ENCODE measurements at places on chromosomes 2 and 18. TPM values are rescaled to one million over a fixed set of nuclear protein-coding genes. Genes with fewer than 3 reads are reported as not detected.

DNA sequence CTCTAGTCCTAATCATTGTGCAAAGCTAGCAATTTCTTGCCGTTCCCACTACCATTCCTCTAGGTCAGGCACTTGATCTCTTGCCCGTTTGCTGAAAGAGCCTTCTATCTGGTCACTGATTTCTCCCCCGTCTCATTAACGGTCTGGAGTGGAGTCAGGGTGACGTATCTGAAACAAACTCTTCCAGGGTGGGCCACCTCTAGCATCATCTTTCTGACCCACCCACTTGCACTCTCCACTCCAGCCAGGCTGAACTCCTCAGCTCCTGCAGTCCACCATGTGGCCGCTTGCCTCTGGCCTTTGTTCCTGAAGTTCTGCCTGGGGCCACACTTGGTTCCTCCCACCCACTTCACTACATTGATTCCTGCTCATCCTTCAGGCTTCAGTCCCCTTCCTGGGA is 13.3 kb downstream of the BCL2 start:
- no peak for DNase-seq

DNA sequence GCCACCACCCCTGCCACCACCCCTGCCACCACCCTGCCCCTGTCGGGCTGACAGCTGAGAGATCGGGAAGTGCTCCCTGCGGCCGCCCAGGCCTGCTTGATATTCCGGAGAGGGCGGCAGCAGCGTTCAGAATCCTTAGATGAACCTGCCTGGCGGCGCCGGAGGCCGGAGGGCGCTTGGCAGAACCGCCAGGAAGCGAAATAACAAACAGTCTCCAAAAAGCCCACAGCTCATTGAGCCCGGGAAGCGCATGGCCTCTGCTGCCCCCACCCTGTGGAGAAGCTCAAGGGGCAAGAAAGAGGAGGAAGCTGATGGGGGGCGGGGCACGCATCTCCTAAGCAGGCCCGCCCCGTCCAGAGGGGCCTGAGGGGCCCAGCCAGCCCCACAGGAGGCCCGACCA is 92.2 kb upstream of the MBOAT2 start:
- DNase-seq, result peak; percentile 67

- no peak for DNase-seq
Measured at GRCh38 chr2:62425684-62426083, 80.3 kb downstream of the TMEM17 start.

DNA sequence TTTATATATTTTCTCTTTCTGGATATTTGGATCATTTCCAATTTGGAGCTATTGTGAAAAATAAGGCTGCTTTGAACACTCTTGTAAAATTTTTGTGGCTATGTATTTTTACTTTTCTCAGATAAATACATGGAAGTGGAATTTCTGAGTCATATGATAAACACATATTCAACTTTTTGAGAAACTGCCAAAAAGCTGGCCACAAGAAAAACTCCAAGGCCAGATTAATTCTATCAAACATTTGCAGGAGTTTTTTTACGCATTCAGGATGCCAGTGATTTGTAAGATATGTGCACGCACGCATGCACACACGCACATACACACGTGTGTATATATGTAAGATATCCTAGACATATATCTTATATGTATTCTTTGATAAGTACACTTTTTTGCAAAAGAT is 477.5 kb upstream of the SPHKAP start:
- no peak for DNase-seq

- DNase-seq, result no peak
Measured at GRCh38 chr2:130834091-130834930, 2.4 kb upstream of the ARHGEF4 start.

GRCh38 chr2:21633466-21633865 is 509.7 kb downstream of the TDRD15 start:
- DNase-seq, result no peak

DNA sequence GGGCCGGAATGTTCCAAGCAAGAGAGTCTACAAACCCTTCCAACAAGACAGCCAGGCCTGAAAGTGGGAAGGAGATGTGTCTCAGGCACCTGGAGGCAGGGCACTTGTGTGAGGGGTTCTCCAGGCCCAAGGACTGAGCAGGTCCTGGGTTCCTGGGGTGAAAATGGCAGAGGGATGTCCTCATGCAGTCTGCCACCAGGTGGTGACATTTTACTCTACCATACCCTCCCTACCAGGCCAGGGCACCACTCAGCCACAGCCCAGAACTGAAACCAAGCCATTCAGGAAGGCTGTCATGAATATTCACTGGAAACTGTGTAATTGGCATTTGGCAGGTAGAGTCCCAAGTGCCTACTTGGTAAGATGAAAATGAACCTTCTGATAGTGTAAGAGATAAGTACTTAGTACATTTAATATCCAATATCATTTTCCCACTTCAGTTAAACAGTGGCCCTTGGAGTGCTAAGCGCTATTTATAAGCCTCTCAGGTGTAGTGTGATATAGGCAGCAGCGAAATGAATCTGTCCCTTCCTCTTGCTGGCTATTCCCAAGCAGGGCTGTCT is 185.1 kb downstream of the MYO5B start:
- peak; percentile 40 for DNase-seq

DNA sequence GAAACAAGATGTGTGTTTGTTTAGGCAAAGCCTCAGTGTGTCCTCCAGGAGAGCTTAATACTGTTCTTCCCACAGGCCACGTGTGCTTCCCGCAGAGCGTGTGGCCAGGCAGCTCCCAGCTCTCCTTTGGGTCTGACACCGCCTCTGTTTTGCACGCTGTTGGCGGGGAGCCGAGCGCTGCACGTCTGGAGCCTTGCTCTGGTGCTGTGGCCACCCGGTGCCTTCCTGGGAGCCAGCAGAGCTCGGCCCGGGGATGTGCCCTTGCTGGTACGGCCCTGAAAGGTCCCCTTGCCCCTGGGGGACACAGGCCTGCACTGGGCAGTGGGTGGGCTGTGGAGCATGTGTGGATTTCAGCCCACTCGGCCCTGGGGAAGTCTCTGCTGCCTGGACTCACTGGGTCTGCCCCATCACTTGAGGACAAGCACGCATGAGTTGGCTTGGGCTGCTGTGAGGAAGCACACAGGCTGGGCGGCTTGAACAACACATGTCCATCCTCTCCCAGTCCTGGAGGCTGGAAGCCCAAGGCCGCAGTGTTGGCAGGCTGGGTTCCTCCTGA is 160.7 kb upstream of the HDAC4 start:
- DNase-seq, result no peak

GRCh38 chr18:79447703-79448367 is 52.1 kb downstream of the NFATC1 start:
- DNase-seq, result no peak

DNA sequence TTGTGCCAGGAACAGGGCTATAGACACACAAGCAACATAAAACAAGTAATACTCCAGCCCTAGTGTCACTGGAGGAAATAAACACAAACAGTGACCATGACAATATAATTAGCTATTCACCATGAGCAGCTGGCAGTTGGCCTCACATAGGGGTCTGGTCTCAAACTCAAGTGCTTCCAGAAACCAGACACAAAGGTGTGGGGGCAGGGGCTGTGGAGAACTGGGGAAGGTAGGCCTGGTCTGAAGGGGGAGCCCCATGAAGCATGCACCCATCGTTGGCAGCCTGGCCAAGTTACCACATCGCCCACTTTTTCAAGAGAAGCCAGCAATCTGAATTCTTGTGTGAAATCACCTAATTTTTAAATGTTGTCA is 49.5 kb upstream of the SP3 start:
- peak; percentile 53 for DNase-seq

DNA sequence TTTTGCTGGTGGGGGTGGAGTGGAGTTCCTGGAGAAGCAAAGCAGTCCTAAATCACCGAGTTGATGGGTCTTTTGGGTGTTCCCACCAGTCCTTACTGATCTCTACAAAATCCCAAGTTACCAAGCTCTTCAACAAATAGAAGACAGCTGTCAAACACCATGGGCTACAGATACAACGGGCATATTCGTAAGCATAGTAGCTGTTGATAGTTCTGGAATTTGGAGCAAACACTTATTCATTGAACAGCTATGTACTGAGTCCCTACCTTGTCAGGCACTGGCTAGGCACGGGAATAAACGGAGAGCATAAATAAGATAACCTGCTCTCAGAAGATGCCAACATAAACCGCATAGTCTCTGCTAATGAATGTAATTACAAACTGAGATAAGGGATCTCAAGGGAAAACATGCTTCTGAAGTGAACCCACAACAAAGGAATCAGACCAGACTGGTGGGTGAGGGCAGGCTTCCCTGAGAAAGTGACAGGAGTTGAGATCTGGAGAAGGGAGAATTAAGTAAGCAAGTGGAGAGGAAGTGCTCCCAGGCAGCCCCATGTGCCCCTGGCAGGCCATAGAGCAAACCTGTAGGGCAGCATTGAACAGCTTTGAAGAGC is 947 bp upstream of the ANKRD44 start:
- DNase-seq, result no peak

- DNase-seq, result no peak
Measured at GRCh38 chr2:53253244-53253643, 514.4 kb upstream of the CHAC2 start.

GRCh38 chr18:24112874-24113615 is 25.8 kb upstream of the CABYR start:
- DNase-seq, result no peak

DNA sequence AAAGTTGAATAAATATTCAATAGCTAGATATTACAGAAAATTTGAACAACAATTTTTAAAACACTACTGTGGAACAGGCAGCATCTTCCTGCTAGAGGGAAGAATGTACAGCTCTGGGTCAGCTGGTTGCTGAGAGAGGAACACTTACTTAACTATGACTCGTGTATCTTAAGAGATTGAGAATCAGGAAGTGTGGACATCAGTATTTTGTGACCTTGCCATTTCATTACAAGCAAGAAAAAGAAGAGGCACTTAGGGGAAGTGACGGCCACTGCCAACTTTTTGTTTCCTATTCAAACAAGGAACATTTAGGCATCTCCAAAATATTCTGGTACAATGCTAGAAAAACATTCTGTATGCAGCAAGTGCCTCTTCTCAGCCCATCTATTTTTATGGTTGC is 45.9 kb downstream of the ITPRID2 start:
- DNase-seq, result no peak

DNA sequence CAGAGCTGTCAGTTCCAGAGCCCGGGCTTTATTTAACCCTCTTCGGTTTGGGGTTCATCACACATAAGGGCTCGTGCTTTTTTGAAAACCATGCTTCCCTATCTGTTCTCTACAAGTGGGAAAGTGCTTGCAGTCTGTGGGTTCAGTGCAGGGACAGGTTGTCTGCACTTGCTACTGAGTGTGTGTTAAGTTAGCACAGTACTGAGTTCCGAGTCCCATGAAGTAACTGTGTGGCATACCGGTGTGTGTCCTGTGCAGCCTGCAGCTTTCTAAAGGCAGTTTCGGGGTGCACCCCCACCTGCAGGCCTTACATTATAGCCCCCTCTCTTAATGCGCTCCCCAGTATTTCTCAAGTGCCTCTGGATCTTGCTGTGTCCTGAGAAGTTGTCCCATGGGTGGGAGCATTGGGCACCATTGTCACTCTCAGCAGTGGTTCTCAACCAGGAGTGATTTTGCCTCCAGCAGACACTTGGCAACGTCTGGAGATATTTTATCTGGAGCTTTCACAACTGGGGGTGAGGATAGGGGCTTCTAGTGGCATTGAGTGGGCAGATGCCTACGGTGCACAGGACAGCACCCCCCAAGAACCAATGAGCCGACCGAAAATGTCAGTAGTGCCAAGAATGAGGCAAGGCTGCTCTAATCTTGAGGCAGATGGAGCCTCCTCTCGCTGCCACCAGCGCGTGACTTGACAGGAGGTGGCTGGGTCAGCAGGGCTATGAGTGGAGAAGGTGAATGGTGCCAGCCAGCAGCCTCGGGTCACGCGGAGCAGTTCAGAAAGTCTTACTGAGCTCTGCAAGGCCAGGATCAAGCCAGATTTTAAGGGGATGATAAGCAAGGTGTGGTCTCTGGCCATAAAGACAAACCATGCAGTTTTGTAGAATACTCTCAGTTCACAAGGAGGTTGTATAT is 152.2 kb downstream of the SMAD7 start:
- DNase-seq, result no peak

C2orf76 gene
- total RNA-seq, result 4.0 TPM

CYS1 gene
- total RNA-seq, result not detected

IL1R2 gene
- not detected for total RNA-seq

ERCC3 gene
- 49.8 TPM for total RNA-seq
